Mucosa of descending colon (tissue), 3 donors: ENCODE measurements at places on chromosomes 11 and 22. TPM values are rescaled to one million over a fixed set of nuclear protein-coding genes. Genes with fewer than 3 reads are reported as not detected.

DNA sequence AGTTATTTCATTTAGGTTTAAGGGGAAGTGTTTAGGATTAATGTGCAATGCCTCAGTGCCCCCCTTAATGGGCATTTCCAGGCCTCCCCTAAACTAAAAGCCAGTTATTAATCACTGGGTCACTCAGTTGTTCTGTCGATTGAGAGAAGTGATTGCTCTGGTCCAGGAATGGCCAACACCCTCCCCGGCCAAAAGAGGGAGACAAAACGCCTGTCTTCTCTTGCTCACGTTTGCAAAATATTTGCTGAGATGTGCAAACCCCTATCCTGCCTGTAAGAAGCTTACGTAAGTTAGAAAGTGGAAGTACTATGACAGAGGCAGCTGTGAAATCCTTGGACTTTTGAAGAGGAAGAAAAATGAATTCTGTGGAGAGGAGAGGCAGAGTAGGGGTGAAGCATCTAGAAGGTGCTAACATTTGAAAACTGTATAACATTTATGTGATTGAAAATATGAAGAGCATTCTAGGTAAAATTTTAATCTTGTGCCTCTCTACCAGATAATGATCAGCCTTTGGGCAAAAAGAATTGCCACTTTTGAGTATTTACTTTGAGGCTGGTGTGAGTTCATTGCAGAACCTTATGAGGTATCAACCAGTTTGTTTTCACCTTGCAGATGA lies 37.7 kb downstream of the NTM start:
- DNase-seq: no peak

DNA sequence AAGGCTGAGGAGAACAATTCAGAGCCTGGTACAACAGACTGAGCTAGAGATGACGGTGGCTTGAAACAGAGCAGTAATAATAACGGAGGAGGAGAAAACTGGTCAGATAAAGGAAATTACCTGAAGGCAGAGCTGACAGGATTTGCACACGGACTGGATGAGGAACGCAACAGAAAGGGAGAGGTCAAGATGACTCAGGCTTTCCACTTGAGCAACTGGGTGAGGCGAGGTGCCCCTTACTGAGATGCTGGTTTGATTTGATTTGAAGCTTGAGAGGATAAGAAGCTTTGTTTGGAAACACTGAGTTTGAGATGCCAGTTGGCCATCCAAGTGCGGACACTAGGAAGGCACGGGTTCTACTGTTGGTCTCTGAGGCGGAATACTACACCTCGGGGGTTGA lies 35.4 kb upstream of the NRIP3 start:
- DNase-seq: no peak

The CAPRIN1 gene
- 172 TPM for total RNA-seq

The SGSM1 gene
- total RNA-seq: 6.5 TPM

DNA sequence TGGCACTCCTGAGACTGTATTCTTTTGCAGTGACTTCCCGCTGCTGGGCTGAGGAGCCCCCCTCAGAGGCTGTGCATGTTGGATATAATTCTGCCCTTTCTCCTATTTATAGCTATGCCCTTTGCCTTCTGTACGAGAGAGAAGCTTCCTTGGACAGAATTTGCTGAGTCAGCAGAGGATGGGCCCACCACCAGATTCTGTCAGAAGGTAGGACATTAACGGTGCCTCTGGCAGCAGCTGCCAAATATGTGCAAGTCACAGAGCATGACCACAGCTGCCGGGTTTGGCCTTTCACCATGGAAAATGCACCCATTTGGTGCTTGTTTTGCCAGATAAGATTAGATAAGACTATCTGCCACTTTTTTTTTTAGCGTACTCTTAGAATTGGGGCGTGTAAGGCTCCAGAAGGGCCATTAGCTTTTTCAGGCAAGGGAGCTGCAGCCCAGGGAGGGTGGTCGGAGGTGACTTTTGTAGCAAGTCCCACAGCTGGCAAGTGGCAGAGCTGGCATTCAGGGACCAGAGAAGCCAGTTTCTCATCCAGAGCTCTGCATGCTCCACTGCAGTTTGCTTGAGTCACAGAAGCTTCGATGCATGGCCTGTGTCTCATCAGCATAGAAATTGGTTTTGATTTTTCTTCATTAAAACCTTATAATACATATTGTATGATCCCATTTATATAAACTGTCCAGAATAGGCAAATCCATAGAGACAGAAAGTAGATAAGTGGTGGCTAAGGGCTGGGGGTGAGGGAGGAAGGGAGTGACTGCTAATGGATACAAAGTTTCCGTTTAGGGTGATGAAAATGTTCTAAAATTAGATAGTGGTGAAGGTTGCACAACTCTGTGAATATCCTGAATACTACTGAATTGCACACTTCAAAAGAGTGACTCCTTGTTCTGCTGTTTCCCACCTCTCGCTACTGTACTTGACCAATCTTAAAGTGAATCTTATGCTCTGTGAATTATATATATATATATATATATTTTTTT lies 15.8 kb downstream of the UPB1 start:
- DNase-seq: no peak

The TRIM77 gene
- total RNA-seq: not detected

The MUC6 gene
- not detected for total RNA-seq

- no peak for DNase-seq
These were observed 96.5 kb downstream of the SHANK2 start for GRCh38 chr11:71155846-71156245.

DNA sequence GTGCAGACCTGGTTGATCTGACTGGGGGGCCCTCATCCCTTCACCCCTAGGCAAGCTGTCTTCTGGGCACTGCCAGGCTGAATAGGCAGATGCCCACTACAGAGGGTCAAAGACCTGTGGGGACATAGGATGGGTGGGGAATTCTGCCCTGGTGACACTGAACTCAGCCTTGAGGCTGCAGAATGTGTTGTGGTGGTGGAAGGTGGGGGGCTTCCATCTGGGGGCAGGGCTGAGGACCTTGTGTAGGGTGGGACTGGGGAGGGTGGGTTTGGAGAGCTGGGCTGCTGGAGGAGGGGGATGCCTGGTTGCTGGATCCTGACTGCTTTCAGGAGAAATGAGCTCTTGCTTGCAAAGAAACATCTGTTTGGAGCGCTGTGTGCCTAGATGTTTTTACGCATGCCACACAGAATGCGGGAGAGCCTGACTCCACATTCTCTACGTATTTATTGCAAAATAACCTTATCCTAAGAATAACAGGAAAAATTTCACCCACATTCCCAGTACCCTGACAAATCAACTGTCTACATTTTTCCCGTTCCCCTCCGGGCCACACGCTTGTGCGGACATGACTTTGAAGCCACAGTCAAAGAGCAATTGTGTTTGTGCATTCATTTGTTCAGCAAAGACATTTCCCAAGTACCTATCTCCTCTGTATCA lies 18.3 kb downstream of the SMIM38 start:
- DNase-seq: no peak

GRCh38 chr11:6666302-6667183 lies 10.9 kb upstream of the DCHS1 start:
- no peak for DNase-seq

The INS gene
- not detected for total RNA-seq

The OR52A5 gene
- not detected for total RNA-seq

- no peak for DNase-seq
These were observed 1007.0 kb downstream of the BRD1 start for GRCh38 chr22:48820481-48821345.

DNA sequence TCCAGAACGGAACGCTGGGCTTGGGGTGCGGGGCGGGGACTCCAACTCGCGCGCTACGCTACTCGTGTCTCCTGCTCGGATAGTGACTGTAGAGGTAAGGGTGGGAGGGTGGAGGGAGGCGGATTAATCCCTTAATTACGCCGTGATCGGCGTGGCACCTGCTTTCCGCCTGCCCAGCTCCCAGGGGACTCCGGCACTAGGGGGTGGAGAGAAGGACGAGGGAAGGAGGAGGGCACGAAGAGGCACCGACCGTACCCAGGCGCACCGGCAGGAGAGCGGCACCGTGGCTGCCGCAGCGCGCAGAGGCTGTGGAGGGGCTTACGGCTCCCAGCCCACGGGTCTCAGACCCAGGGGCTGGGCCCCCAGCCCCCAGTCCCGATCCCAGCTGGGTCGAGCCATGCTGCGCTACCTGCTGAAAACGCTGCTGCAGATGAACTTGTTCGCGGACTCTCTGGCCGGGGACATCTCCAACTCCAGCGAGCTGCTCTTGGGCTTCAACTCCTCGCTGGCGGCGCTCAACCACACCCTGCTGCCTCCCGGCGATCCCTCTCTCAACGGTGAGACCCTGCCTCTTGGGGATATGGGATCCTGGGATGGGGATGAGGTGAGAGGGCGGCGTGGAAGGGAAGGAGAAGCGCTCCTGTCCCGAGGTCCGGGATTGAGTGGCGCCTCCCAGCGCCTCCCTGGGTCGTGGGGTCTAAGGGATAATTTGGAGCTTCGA lies at the start of gene ROBO3:
Gene ROBO3 (plus strand): TSS at position 252 of the 721 bp plus-strand sequence. CDS start 146 bp downstream, at position 398.
- no peak for DNase-seq

DNA sequence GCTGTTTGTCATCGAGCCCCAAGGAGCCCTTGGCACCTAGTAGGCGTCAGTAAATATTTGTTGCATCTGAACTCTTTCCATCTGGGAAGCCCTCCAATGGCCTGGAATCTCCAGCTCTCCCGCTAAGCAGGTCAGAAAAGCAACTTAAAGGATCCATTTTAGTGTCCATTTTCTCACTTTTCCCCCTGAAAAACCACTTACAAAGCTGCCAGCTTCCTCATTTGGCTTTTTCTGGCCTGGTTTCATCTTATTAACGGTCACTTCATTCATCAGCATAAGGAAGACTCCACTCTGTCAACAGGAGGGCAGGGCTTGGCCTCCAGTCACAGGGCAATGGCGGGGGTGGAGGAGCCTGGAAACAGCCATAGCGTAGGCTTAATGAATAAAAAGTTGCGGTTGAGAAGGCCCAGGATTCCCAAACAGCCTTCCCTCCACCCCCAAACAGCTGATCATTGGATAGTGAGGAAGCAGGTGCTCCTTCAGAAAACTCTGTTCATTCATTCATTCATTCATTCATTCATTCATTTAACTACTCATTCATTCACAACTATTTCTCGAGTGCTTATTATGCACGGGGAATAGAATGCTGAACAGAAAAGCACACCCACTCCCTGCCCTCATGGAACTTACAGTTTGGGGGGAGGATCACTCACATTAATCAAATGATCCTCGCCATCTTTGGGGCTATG lies 104.5 kb upstream of the RCN1 start:
- no peak for DNase-seq

GRCh38 chr11:70680781-70681281 lies 282.5 kb downstream of the CTTN start:
- no peak for DNase-seq

GRCh38 chr11:111393096-111393495 lies 14.0 kb upstream of the POU2AF1 start:
- no peak for DNase-seq

- no peak for DNase-seq
These were observed 39.9 kb upstream of the MYO18B start for GRCh38 chr22:25702040-25702439.

- DNase-seq: no peak
These were observed 274.9 kb downstream of the FAM181B start for GRCh38 chr11:82458761-82459160.

- no peak for DNase-seq
These were observed 337 bp downstream of the OR52B6 start for GRCh38 chr11:5581014-5581413.

- no peak for DNase-seq
These were observed 135.7 kb downstream of the C11orf91 start for GRCh38 chr11:33564856-33565453.

GRCh38 chr11:47498584-47499152 lies 49.7 kb upstream of the RAPSN start:
- DNase-seq: no peak

DNA sequence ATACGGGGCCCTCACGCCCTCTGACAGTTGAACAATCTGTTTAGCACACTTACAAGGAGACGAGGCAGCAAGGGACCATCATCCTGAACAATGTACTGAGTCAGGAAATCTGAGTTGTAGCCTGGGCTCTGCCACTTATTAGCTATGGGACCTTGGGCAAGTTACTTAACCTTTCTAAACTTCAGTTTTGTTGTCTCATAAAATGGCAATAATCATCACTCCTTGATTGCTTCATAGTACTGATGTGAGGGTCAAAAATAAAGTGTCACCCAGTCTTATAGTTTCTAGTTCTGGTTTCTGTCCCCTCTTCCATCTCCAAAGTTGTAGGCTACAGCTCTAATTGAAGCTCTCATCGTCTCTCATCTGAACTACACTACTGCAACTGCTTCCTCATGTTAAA lies 46.7 kb downstream of the RELT start:
- no peak for DNase-seq

GRCh38 chr11:107677924-107678631 lies 33.8 kb downstream of the SLN start:
- no peak for DNase-seq

The ZNF74 gene
- 4.2 TPM for total RNA-seq

DNA sequence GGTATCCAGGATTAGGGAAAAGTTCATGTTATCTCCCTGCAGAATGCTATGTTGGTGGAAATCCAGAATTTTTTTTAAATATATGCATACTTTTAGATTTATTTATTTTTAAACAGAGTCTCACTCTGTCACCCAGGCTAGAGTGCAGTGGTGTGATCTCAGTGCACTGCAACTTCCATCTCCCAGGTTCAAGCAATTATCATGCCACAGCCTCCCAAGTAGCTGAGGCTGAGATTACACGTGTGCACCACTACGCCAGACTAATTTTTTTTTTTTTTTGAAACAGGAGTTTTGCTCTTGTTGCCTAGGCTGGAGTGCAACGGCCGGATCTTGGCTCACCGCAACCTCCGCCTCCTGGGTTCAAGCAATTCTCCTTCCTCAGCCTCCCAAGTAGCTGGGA lies 2.6 kb downstream of the PACSIN2 start:
- no peak for DNase-seq

DNA sequence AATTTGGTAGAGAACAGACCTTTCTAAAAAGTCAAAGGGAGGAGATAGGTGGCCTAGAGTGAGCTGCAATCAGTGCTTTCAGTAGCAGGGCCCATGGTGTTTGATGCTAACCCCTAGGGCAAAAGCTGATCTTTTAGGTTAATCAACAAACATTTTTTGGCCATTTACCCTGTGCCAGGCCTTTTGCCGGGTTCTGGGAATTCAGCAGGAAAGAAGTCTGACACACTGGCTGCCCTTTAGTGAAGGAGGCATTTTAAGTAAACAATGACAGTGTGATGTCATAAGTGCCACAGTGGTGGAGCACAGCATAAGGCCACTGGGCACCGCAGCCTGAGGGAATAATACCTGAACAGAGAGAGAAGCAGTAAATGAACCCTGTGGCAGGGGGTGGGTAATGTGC lies 29.0 kb downstream of the C22orf31 start:
- DNase-seq: no peak

The SYT9 gene
- 0.57 TPM for total RNA-seq
